Natural killer cell (primary cell): ENCODE measurements at places on chromosomes 11 and 22. TPM values are rescaled to one million over a fixed set of nuclear protein-coding genes. Genes with fewer than 3 reads are reported as not detected.
A peak's percentile ranks its signal among the peaks of the same experiment; 100 is the strongest.

Gene MUC5AC
- total RNA-seq: not detected

Gene NXPE2
- total RNA-seq: not detected

Gene DMC1
- 0.31 TPM for total RNA-seq

Gene CNGA4
- 0.35 TPM for total RNA-seq

Gene SLC29A2
- total RNA-seq: 1.8 TPM

Gene USP2
- 0.50 TPM for total RNA-seq

Gene MOGAT2
- total RNA-seq: not detected

- no peak for DNase-seq
These were observed 1.3 kb downstream of the TOLLIP start for GRCh38 chr11:1307998-1308742.

DNA sequence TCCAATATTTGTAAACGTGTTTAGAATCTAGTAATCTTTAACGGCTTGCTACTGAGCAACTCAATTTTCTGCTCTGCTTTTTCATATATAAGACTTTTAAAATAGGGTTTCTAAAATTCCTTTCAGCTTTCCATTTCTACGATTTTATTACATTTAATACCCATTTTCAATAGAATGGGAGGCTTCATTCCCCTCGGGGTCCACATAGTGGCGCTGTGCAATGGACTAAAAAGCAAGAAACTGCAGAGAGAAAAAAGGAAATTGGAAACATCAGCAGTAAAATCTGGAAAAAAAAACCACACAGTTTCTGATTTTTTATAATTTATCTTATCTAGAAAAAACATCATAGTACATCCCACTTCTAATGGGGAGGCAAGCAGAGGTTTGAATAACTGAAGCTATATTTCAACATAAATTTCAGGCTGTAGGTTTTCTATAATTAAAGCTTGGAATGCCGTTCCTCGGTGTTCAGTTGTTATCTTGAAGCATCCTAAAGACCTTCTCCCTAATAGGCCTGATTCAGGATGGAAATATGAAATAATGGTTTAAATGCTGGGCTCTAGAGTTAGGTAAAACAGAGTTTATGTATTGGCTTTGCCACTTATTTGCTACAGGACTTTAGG, 18.7 kb upstream of the JHY start:
- peak; percentile 65 for DNase-seq

DNA sequence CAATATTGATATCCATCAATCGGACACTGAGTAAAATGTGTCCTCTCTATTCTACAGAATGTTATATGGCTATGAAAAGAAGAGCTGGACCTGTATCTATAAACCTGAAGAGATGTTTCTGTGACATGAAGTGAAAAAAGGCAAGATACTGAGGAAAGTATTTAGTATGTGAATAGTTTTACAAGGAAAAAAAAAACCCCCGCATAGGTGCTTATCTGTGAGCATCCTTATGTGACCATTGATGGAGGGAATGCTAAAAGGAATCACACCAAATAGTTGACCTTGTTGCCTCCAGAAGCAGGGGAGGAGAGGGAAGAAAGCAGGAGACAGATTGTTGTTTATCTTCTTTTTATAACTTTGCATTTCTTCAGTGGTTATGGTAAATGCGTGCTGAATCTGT, 661 bp upstream of the PRG2 start:
- DNase-seq: no peak

DNA sequence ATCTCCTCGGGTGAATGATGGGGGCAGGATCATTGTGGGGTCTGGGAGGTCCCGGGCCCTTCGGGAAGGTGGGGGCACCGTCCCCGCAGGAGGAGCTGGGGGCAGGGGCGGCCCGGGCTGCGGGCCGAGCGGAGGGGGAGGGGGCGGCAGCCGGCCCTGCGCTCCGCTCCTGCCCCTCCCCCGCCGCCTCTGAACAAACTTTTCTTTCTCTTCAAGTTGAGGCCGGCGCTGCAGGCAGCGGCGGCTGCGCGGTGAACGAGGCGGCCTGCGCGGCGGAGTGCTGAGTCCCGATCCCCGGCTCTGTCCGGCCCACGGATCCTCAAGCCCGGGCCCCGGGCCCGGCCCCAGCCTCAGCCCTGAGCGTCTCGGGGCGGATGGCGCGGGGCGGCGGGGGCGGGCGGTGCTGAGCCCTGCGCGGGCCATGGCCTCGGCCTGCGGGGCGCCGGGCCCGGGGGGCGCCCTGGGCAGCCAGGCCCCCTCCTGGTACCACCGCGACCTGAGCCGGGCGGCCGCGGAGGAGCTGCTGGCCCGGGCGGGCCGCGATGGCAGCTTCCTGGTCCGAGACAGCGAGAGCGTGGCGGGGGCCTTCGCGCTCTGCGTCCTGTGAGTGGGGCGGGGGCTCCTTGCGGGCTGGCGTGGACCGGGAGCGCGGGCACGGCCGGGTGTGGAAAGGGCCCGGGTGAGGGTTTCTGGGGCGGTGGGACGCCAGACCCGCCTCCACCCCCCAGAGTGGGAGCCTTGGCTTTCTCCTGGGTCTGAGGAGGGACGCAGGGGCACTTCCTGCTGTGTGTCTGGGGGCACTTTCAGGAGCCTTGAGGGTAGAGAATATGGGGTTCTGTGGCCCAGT, at the start of gene INPPL1:
TSS of gene INPPL1 (plus strand) at position 204 of the 847 bp plus-strand sequence. CDS start at position 422, 218 bp downstream.
- DNase-seq: peak; percentile 67

GRCh38 chr11:4467811-4468606, 14.4 kb upstream of the OR52K1 start:
- DNase-seq: no peak

DNA sequence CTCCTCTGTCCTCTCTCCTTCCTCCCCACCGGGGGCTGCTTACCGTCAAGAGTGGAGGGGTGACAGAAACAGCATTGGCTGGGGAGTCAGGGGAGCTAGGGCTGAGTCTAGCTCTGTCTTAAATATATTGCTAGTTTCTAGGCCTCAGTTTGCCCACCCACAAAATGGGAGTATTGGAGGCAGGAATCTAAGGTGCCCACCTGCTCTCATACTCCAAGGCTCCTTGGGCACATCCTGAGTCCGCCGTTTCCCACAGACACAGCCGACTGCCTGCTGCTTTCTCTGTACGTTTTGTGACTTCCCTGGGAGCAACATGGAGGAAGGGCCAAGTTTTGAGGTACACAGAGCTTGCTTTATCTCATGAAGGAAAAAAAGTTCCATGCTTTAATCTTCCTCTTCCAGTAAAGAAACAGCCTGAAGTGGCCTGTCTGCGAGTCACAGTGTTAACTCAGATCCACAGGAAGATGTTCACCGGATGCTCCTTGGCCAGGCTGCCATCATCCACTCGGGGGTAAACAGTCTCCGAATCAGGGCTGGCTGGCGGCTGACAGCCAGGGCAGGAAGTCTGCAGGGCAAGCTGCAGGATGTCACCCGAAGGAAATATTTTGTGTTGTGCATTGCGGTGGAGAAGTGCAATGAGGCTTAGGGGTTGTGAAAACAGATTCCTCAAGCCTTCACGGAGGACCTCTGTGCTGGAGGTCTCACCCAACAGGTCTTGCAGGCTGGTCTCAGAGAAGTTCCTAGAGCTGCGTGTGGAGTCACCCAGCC, 11.0 kb upstream of the CERK start:
- DNase-seq: peak; percentile 87

DNA sequence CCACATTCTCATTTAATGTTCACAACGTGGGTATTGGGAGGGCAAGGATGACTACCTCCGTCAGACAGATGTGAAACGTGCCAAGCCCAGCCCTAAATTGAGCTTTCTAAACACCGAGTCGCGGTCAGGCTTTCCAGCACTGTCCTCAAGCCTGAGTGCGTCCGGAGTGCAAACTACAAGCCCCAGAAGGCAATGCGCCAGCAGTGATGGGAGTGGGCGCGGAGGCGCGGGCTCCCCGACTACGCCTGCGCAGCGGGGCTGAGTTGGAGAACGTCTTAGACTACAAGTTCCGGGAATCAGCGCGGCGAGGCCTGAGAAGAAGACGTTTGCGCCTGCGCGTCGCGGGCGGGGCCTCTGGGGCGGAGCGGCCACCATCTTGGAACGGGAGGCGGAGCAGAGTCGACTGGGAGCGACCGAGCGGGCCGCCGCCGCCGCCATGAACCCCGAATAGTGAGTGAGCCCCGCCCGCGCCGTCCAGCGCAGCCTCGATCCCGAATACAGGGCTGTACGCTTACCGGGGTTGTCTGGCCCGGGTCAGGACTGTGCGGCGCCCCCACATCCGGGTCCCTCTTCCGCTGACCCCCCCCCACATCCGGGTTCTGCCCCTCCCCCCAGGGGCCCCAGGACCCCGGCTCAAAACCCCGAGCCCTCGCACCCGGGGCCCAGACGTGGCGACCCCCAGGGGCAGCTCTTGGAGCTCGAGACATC, at the start of gene RAB1B:
TSS of gene RAB1B (plus strand) at position 396 of the 708 bp plus-strand sequence. CDS start at position 437, 41 bp downstream.
- peak; percentile 99 for DNase-seq
